ENCODE measurements at places on chromosomes 1 and 21. TPM values are rescaled to one million over a fixed set of nuclear protein-coding genes. Genes with fewer than 3 reads are reported as not detected.

The CYP4X1 gene
- total RNA-seq = 1.5 TPM

The PADI3 gene
- not detected for total RNA-seq

The IQCC gene
- total RNA-seq = 0.81 TPM

The MPL gene
- total RNA-seq = 0.73 TPM

The NUAK2 gene
- 1.1 TPM for total RNA-seq

GRCh38 chr1:59290193-59290949 lies 6.5 kb upstream of the FGGY start:
- DNase-seq = peak; percentile 69

GRCh38 chr1:234608911-234609690 lies 877 bp downstream of the IRF2BP2 start:
- DNase-seq = peak; percentile 78

DNA sequence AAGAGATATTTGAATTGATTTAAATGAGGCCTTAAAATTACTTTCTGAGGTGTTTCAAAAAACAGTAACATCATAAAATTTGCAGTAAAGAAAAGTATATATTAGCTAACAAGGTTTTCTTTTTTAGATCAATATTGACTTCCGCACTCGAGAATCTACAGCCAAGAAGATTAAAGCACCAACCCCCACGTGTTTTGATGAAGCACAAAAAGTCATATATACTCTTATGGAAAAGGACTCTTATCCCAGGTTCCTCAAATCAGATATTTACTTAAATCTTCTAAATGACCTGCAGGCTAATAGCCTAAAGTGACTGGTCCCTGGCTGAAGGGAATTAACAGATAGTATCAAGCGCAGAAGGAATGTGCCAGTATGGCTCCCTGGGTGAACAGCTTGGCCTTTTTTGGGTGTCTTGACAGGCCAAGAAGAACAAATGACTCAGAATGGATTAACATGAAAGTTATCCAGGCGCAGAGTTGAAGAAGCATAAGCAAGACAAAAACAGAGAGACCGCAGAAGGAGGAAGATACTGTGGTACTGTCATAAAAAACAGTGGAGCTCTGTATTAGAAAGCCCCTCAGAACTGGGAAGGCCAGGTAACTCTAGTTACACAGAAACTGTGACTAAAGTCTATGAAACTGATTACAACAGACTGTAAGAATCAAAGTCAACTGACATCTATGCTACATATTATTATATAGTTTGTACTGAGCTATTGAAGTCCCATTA lies 3.6 kb downstream of the RGS1 start:
- DNase-seq = no peak

DNA sequence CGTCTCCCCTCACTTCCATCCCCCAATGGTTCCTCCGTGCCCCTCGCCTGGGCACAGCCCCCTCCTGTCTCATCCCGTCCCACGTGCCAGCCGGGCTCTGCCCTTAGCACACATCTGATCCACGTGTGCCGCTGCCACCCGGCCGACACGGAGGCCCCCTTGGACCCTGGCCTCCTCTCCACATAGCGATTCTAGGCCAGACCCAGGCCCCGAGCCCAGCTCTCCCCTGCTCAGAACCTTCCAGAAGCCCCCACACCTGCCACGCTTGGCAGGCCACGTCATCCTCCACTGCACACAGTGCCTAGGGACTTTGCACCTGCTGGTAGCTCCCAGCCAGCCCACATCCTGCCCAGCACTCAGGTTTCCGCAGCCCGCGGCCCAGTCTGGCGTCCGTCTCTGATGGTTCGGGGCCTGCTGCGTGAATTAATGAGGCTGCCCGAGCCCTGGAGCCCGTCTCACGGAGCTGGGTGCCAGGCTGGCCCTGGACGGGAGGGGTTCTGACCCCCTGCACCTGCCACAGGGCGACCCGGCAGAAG lies 20.1 kb downstream of the PLCH2 start:
- DNase-seq = no peak

- DNase-seq = no peak
These were observed 57.8 kb downstream of the KCNJ15 start for GRCh38 chr21:38314558-38314957.

GRCh38 chr1:30381266-30381665 lies 342.1 kb downstream of the MATN1 start:
- DNase-seq = no peak
